Activated CD8-positive, alpha-beta memory T cell treated with anti-CD3 and anti-CD28 coated beads for 1 hour (primary cell): ENCODE measurements at places on chromosomes 3 and 15.

DNA sequence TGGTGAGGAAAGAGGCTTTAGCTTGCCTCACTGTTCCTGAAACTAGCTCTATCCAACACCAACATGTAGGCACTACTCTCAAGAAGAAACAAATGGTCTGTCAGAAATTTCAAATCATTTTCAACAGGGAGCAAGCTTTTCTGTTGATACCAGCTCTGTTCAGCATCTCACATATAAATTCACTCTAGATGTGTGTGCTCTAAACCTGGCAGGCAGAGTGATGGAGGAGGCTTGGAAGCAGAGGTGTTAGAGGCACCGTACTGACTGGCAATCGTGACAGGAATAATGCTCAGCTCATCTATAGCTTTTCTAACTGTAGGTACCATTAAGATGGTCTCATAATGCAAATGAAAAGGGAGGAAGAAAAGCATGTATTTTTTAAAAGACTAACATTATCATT lies 597.2 kb upstream of the NECTIN3 start:
- DNase-seq: no peak

DNA sequence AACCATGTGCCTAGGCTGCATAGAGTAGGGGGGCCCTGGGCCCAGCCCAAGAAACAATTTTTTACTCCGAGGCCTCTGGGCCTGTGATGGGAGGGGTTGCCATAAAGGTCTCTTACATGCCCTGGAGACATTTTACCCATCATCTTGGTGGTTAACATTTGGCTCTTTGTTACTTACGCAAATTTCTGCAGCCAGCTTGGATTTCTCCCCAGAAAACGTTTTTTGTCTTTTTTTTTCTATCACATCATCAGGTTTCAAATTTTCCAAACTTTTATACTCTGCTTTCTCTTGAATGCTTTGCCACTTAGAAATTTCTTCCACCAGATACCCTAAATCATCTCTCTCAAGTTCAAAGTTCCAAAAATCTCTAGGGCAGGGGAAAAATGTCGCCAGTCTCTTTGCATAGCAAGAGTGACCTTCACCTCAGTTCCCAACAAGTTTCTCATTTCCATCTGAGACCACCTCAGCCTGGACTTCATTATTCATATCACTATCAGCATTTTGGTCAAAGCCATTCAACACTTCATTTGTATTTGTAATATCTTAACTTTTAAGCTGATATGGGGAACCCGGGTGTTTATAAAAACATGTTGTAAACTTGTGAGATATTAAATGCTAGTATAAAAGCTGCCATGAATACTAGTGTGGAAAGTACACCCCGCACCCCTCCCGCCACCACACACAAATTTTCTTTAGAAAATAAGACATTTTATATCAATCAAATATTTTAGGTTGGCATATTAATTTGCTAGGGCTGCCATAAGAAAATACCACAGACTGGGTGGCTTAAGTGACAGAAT lies 56.0 kb upstream of the PLSCR4 start:
- no peak for DNase-seq

DNA sequence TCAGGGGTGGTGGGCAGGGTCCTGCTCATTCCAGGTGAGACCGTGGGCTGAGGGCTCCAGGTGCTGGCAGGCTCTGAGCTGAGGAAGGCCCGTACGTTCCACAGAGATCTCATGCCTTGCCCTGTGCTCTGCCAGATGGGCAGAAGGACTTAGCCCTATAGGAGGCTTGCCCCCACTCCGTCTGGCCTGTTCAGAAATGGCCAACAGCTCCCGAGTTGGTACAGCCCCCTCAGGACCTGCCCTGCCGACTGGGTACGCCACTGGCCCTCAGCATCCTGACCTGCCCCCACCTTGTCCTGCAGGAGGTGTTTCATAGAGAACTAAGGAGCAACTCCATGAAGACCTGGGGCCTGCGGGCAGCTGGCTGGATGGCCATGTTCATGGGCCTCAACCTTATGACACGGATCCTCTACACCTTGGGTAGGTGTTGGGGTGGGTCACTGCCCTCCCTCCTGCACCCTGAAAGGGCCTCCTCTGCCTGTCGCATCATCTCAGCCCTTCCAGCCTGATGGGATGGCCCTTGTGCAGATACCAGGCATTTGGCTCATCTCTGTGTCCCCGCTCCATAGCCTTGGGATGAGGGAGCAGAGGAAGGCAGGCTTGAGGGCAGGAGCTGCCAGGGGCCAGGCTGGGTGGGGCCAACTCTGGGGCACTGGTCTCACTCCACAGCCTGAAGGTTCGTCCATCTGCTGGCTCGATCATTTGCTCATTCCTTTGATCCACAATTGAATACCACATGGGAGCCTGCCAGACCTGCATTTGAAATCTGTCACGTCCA lies 14.2 kb downstream of the TMEM43 start:
- no peak for DNase-seq

DNA sequence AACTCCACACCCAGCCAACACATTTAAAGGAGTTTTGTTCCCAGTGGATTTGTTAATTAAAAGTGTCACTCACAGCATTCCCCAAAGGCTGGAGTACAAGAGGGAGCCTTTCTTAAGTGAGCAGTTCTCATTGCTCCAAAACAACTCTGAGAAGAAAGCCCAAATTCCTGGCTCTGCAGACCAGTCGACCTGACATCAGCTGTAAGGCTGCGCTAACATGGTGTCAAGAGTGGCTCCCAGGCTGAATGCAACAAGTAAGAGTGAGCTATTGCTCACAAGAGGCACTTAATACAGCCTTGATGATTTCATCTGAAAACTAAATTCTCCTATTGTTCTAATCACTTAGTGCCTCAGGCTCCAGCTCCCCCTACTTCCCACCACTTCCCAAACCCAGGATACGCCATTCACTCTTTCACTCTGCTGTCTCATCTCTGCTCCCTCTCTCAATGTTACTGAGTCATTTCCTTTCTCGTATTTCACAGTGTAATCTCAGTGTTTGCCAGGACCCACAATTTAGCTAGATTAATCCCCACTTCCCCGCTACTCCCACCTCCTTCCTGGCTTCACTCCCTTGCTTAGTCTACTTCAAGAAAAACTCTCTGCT lies 81.8 kb downstream of the WWTR1 start:
- no peak for DNase-seq

GRCh38 chr3:30779686-30780287 lies 114.7 kb downstream of the GADL1 start:
- DNase-seq: no peak

DNA sequence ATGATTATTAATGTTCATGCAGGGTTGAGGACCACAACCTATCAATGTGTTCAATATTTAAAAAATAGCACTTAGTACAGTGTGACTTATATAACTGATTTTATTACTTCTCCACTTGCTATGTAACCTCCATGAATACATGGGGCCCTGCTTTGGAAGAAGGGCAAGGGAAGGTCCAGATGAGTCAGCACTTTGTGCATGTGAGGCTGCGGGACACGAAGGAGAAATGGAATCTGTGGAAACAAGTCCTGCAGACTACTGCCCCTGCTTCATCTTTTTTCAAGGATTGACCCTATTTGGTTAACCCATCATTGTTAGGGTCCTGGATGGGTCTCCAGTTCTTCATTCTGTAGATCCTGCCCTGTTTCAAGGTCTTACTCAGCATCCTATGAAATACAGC lies 1.6 kb downstream of the NXPE3 start:
- no peak for DNase-seq

GRCh38 chr3:13095408-13095937 lies 22.2 kb upstream of the IQSEC1 start:
- DNase-seq: no peak

DNA sequence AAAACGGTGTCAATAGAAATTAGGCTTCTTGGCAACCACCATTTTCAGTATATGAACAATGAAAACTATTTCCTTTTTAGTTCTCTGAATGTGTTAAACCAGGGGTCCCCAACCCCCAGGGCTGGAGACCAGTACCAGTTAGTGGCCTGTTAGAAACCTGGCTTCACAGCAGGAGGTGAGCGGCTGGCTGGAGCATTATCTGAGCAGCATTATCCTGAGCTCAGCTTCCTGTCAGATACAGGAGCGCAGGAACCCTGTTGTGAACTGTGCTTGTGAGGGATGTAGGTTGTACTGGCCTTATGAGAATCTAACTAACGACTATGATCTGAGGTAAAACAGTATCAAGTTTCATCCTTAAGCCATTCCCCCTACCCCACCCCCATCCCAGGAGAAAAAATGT lies 328.7 kb downstream of the ZBBX start:
- DNase-seq: no peak

DNA sequence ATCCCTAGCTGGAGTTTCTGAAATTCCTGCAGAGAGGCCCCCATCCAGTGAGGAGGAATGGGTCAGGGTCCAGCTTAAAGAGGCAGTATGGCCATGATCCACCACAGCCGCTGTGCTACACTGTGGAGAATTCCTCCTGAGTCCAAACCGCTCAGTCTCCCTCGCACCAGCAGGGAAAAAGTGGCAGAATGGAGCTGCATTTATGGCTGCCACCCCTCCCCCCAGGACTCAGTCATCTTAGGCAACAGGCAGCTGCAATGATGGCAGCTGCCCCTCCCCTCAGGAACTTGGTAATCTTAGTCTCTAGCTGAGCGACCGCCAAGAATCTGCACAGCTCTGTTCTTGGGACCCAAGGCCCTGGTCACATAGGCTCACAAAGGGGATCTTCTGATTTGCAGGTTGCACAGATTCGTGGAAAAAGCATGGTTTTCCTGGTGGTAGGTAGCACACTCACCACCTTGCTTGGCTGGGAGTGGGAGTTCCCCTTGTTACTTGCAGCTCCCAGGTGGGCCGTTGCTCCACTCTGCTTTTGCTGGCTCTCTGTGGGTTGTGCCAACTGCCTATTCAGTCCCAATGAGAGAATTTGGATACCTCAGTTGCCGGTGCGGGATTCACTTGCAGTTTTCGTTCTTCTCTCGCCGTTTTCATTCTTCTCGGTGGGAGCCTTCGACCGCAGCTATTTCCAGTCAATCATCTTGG lies 204.1 kb downstream of the STXBP5L start:
- no peak for DNase-seq

GRCh38 chr15:44573386-44573785 lies 36.4 kb downstream of the EIF3J start:
- DNase-seq: no peak

GRCh38 chr3:59135096-59135495 lies 85.3 kb upstream of the CFAP20DC start:
- no peak for DNase-seq

- DNase-seq: no peak
Measured at GRCh38 chr3:171419457-171419856, 40.7 kb downstream of the TNIK start.

DNA sequence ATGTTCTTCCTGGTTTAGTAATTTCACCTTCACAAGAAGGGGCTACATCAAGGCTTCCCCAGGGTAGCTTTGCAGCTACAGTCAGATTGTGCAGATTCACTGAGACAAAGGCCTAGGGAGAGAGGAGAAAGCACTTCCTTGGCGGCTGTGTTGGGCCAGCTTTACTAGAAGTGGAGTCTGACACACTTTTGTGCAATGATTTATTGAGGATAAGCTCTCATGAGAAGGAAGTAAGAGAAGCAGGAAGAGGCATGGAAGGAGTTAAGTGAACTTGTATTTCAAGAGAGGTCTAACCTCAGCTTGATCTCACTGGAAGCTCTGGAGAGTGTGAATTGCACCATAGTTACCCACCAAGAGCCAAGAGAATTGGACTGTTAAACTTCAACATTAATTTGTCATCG lies 78.9 kb downstream of the TGFBR2 start:
- DNase-seq: no peak

DNA sequence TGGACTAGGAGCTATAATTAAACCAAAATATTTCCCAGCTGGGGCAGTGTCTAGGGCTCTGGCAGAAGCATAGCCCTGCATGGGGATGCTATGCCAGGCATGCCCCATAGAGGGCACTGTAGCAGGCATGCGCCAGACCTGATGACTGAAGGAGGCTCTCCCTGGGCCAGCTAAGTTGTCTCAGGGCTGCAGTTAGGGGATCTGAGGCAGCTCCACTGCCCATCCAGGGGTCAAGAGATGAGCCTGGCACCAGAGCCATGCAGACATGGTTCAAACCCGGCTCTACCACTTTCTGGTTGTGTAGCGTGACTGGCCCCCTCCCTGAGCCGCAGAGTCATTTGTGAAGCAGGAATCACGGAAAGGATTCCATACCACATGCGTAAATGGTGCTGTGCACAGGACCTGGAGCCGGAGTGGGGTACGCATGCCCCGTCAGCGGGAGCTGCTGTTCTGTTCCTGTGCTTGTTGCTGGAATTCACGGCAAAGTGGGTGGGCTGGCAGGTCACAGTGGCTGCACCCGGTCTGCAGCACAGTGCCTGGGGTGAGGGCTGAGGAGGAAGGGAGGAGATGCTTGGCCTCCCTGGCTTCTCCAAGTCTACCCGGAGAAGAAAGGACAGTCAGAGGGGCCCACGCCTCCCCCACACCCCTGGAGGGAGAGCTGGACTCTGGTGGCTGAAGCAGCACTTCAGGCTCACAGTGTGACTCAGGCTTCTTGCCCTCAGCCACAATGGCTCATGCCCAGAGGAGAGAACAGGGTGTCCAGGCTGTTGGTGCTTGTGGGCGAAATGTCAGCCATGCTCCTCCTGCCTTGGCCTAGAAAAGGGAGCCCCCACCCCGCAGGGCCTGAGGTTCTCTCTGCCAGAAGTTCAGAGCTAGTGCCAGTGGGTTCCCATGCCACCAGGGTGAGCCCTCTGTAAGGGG lies 43.1 kb downstream of the DNASE1L3 start:
- no peak for DNase-seq

DNA sequence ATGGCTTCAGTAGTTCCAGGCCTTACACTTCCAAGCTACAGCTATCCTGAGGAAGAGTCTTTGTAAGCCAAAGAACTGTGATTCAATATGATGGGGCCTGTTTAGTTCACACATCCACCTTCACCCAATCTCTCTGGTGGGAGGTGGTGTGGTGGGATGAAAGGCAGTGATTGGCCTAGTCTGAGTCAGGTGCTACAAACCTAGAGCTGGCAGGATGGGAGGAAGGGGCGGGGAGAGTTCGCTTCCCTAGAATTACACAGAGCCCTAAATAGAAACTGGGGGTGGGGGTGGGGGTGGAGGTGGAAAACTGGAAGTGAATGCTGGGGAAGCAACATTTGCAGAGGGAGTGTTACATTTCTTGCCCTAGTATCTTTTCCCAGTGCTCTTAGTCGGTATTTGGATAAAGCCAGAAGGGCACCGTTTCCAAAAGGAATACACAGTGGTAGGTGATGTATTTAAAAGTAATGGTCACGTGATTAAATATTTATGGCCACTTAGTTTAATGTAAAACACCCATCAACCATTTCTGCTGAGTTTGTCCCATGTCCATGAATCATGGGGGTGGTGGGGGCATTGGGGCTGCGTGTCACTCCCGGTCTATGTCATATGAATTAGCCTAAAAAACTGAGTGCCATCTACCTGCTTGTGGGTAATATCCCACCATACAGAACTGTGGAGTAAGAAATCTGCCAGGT lies 247.6 kb upstream of the PROK2 start:
- no peak for DNase-seq

GRCh38 chr15:85490856-85491255 lies 110.5 kb downstream of the AKAP13 start:
- DNase-seq: no peak
